ENCODE measurements at places on chromosomes 1 and 21. TPM values are rescaled to one million over a fixed set of nuclear protein-coding genes. Genes with fewer than 3 reads are reported as not detected.

The MAGOH gene
- total RNA-seq: 70.7 TPM

The OR2M3 gene
- not detected for total RNA-seq

The ELAVL4 gene
- total RNA-seq: not detected

The OSCP1 gene
- total RNA-seq: 3.1 TPM

The PPM1J gene
- total RNA-seq: 1.5 TPM

The FMO1 gene
- not detected for total RNA-seq

The KCNT2 gene
- total RNA-seq: not detected

The CLCA1 gene
- total RNA-seq: 0.13 TPM

The YRDC gene
- 29.1 TPM for total RNA-seq

The BMP8A gene
- not detected for total RNA-seq

The PEX19 gene
- 47.2 TPM for total RNA-seq
